ENCODE measurements at places on chromosomes 5 and 9. TPM values are rescaled to one million over a fixed set of nuclear protein-coding genes. Genes with fewer than 3 reads are reported as not detected.

Gene PPIC
- total RNA-seq: 44.8 TPM

Gene KCNN2
- 19.6 TPM for total RNA-seq

Gene NDST1
- 132 TPM for total RNA-seq

Gene PTGR1
- total RNA-seq: 46.3 TPM

Gene PFN3
- not detected for total RNA-seq

Gene TLX3
- total RNA-seq: not detected

Gene PDGFRB
- total RNA-seq: 100 TPM

Gene SLC46A2
- total RNA-seq: not detected

Gene SPINK1
- 1.4 TPM for total RNA-seq

Gene TCF7
- 7.5 TPM for total RNA-seq

Gene ABCA1
- 39.9 TPM for total RNA-seq

Gene CNOT8
- 58.3 TPM for total RNA-seq

Gene SLC6A7
- not detected for total RNA-seq

Gene MED10
- total RNA-seq: 39.6 TPM

Gene NEURL1B
- 11.7 TPM for total RNA-seq

Gene PCDHA10
- total RNA-seq: 18.6 TPM

Gene CCL19
- not detected for total RNA-seq

Gene PIP5K1B
- total RNA-seq: 1.3 TPM

Gene WHRN
- 28.2 TPM for total RNA-seq

Gene TMEM267
- 9.4 TPM for total RNA-seq

Gene IFNA5
- not detected for total RNA-seq

Gene LRRC19
- total RNA-seq: not detected

Gene CCL21
- not detected for total RNA-seq

Gene SEMA5A
- total RNA-seq: 20.0 TPM

Gene F12
- total RNA-seq: 2.1 TPM

Gene FOXD4L6
- total RNA-seq: 0.53 TPM

Gene PRUNE2
- total RNA-seq: 3.5 TPM

Gene IPO11
- total RNA-seq: 37.6 TPM

Gene OBP2B
- not detected for total RNA-seq

Gene CDH12
- 1.7 TPM for total RNA-seq

Gene RECK
- total RNA-seq: 14.8 TPM

Gene C9orf50
- 0.87 TPM for total RNA-seq

Gene OR1J4
- not detected for total RNA-seq

Gene PCDHGC4
- total RNA-seq: 5.2 TPM

Gene RGP1
- 34.3 TPM for total RNA-seq

Gene KCNIP1
- 2.3 TPM for total RNA-seq

Gene QRFP
- not detected for total RNA-seq
